ENCODE measurements at places on chromosomes 3 and 15. TPM values are rescaled to one million over a fixed set of nuclear protein-coding genes. Genes with fewer than 3 reads are reported as not detected.

DNA sequence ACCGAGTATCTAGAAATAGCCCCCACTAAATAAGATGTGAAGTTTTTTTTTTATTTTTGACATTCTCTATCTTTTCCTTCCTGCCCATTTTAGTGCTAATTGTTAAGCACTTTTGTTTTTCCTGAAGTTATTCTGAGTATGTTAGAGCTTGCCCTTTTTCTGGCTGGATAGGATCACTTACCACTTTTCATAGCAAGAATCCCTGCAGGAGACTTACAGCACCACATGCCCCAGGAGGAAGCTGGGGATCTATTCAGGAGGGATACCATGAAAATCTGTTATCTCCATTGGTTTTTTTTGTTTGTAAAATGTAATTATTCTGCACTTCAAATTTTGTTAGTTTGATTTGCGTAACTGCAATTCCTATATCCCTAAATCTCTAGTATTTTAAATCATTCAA, 968.4 kb downstream of the ZPLD1 start:
- H3K27ac ChIP-seq = no peak overlapping the region
- no peaks in the 10 kb centered on the region for H3K4me1 ChIP-seq
- no peak overlapping the region for H3K4me3 ChIP-seq
- no peaks in the 10 kb centered on the region for H3K36me3 ChIP-seq
- no peak for DNase-seq

DNA sequence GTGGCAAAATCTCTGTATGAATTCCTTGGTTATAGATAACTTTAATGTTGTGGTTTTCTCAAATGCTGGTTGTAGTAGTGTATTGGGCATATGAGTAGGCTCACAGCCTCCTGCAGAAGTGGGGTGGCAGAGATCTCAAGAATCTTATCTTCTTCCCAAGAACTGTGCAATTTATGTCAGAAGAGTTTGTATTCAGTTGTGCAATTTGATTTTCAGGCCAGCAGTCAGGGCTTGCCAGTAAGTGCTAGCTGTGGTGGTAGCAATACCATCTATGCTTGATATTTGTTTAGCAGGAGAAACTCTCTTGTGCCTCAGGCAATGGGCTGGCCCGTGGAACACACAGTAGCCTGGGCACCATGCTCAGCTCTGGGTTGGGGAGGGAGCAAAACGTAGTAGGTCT, 58.4 kb upstream of the GOLIM4 start:
- no peaks in the 10 kb centered on the region for H3K36me3 ChIP-seq
- no peak overlapping the region for H3K4me3 ChIP-seq

Gene NMD3
- total RNA-seq = 85.2 TPM

DNA sequence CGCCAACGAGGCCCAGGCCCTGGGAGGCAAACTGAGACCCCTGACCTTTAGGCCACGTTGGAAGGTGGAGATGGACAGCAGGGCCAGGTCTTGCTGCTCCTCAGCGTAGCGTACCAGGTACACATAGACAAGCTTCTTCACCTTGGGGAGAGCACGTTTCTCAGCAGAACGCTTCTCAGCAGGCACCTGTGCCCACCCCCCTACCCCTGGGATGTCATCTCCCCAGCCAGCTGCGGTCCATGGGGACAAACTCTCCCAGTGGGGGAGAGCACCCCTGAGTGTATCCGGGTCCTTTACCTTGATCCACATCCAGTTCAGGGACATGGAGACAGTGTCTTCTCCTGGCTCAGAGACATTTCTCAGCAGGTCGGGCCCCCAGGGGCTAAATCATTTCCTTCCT, 21.0 kb downstream of the AP3B2 start:
- no peak overlapping the region for H3K4me3 ChIP-seq
- no peaks in the 10 kb centered on the region for H3K4me1 ChIP-seq
- no peak overlapping the region for H3K27ac ChIP-seq
- no peak for DNase-seq

GRCh38 chr15:98177966-98178592, 217.6 kb downstream of the ARRDC4 start:
- H3K27me3 ChIP-seq = peaks cover 14% of the 10 kb centered on the region
- no peak overlapping the region for H3K4me3 ChIP-seq
- DNase-seq = peak; percentile 36
- H3K4me1 ChIP-seq = no peaks in the 10 kb centered on the region
- no peaks in the 10 kb centered on the region for H3K36me3 ChIP-seq
